ENCODE measurements at places on chromosomes 13 and 19. TPM values are rescaled to one million over a fixed set of nuclear protein-coding genes. Genes with fewer than 3 reads are reported as not detected.

The C19orf18 gene
- 2.2 TPM for total RNA-seq

The GRIK5 gene
- 5.1 TPM for total RNA-seq

The LRRC25 gene
- 5.0 TPM for total RNA-seq

- DNase-seq: no peak
Measured at GRCh38 chr19:51059715-51060114, 5.2 kb downstream of the KLK13 start.

DNA sequence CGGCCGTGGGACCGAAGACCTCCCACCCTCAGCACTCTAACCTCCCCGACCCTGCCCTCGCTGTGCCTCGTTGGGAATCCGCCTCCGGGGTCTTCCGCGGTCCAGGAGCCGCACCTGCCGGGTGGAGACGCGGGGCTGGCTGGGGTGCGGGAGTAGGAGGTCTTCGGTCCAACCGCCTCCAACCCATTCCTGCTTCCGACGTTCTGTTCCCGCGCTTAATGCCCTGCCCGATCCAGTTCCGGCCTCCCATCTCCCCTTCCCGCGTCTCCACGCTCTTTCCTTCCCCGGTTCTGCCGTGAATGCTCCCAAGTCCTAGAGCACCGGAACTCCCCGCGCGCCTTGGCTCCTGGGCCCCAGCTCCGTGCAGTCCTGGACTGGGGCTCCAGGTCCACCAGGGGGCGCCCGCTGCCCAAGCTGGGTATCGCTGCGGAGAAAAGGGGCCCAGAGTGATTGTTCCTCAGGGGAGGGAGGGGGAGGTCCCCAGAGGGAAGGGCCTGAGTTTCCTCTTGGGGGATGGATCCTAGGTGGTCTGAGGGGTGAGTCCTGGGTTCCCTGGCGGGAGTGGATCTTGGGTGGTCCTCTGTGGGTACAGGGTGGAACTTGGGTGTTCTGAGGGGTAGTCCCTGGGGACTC is 14.1 kb upstream of the TNFSF9 start:
- peak; percentile 96 for DNase-seq
